ENCODE measurements at places on chromosomes 11 and 22.

GRCh38 chr22:42174062-42174461 lies 43.5 kb upstream of the CYP2D6 start:
- DNase-seq, result no peak

DNA sequence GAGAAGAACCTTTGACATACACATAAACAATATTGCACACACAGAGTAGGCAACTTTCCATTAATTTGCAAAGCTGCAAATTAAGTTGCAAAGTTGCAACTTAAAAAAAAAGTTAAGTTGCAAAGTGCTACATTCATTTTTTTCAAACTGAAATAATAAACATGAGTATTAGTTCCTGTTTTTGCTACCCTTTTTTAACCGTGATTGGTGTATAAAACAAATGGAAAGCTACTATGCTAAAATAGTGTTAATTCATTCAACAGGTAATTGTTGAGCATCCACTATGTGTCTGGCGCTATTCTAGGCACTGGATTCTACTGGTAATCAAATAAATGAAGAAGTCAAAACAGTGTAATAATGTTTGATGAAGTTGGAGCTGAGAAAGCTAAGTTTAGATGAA lies 8.1 kb downstream of the ZFP91 start:
- no peak for DNase-seq

GRCh38 chr11:68581439-68581838 lies 102.9 kb upstream of the GAL start:
- peak; percentile 11 for DNase-seq

- no peak for DNase-seq
Observed at GRCh38 chr11:79274636-79275331, 166.0 kb downstream of the TENM4 start.

GRCh38 chr22:38138961-38139360 lies 28.5 kb upstream of the BAIAP2L2 start:
- no peak for DNase-seq

- no peak for DNase-seq
Observed at GRCh38 chr11:96084610-96085318, 160.9 kb upstream of the MTMR2 start.

DNA sequence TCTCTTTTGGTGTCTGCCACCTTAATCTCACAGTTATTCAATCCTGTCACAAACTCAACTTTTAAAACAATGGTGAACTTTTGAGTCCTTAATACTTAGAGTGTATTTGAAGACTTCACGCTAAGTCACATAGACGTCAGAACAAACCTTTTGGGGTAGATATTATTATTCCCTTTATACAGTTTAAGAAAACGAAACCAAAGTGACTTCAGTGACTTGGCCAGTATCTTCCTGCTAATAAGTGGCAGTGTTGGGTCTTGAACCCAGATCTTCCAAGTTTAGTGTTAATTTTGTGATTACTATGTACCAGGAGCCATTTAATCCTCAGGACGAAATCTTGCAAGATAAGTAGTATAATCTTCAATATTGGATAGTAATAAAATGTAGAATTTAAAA lies 691 bp downstream of the CEP295 start:
- DNase-seq, result no peak

DNA sequence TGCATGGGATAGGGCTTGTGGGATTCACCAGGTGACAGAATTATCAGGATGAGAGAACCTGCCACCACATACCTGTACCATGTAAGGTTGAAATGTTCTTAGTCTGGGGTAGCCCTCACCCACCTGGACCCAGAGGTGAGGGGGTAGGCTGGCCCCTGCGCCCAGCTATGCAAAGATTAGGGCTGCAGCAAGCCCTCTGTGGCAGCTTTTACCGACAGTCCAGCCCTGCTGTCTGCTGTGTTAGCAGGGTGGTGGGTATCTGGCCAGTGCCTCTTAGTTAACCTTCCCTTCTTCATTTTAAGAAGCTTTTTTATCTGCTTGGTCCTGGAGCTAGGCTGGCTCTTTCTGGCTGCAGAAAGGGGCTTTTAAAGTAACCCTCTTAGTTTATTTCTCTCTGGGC lies 13.9 kb downstream of the INSC start:
- DNase-seq, result no peak

DNA sequence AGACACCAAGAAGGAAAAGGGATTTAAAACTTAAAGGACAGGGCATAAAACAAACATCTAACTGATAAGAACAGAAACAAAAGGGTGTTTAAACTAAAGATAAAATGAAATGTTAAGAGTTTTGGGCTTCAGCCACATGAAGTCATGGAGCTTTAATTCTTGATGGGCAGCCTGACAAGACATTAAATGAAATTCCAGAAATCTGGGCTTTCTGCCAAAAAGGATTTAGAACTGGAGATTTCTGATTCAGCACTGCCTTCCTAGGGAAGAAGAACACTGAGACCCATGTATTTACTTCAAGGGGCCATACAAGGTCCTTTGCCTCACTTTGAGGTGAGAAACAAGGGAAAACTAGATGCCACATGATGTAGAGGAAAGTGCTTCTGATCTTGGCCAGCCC lies 355.9 kb upstream of the RAG2 start:
- DNase-seq, result no peak

DNA sequence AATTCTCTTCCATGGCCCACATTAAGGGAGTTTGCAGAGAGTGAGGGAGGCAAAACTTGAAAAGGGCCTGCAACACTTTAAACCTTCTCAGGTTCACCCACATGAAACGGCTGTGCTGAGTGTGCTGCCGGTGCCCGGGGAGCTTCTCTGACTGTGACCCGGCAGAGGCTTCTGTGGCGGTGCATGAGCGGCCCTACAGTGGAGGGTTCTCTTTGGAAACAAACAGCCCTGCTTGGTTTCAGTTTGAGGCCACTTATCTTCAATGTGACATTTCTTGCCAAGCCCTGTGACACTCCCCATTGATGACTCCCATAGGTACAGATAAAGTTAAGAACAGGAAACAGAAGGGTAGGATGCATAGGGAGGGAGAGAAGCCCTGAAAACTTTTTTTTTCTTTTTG lies 31.8 kb downstream of the FAM118A start:
- no peak for DNase-seq

GRCh38 chr11:76990628-76991027 lies 43.6 kb upstream of the B3GNT6 start:
- DNase-seq, result no peak

DNA sequence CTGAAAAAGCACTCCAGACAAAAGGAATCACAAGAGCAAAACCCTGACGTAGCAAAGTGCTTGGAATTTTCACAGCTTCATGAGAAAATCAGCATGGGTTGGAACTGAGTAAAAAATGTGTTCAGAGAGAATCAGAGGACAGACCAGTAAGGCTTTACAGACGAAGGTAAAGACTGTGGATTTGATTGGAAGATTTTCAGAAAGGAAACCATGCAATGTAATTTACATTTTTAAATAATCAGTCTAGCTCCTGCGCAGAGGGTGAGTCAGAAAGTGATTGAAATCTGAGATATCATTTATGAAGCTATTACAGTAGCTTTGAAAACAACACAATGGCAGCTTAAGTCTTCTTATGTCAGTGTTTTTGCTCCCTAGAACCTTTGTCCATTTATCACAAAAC lies 1122.3 kb downstream of the LRRC4C start:
- no peak for DNase-seq

DNA sequence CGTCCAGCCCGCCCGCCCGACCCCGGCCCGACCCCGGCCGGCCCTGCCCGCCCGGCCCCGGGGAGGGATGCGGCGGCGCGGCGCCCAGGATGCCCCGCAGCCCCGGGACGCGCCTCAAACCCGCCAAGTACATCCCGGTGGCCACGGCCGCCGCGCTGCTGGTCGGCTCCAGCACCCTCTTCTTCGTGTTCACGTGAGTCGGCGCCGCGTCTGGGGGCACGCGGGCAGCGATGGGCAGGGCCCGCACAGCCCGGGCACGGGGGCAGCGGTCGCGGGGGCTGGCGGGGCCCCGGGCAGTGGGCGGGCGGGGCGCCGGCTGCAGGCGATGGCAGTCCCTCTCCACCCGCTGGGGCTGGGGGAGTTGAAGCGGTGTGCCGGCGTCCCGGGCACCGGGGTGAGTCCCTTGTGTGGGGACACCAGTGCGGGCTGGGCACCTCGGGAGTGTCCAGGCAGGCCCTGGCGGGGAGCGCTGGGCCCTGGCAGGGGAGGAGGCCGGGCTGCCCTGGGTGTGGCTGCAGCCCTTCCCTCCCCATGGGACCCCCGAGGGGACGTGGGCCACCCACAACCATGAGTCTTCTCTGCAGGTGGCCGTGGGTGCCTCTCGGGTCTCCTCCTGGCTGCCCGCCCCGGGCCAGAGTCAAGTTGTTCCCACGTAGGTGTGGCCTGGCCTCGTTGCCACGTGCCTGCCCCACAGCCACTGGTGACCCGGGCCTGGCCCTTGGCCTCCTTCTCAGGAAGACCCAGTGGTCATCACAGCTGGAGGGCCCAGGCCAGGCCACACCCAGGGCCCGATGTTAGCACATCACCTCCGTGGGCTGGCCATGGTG lies 468 bp downstream of the ZDHHC8 start:
- no peak for DNase-seq

GRCh38 chr11:66722745-66723651 lies 6.0 kb downstream of the SPTBN2 start:
- no peak for DNase-seq

- no peak for DNase-seq
Observed at GRCh38 chr22:49352361-49353169, 475.1 kb downstream of the BRD1 start.

DNA sequence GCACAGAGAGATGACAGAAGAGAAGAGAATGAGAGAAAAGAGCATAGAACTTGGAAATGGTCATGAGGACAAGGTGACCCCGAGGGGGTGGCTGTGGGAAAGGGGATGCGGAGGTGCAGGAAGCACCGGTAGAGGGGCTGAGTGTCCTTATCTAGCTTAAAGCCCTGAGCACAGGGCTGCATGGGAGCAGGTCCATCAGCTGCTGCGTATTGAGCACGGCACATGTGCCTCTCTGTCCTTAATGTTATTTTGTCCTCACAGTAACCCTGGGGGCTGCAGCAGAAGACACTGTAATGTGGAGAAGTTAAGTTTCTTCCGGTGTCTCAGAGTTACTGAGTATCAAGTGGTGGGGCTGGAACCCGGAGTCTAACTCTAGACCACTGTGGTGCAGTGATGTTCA lies 94.4 kb upstream of the OR4B1 start:
- DNase-seq, result no peak

- DNase-seq, result no peak
Observed at GRCh38 chr11:21485006-21485405, 707.9 kb upstream of the ANO5 start.

- no peak for DNase-seq
Observed at GRCh38 chr11:103055221-103055890, 36.6 kb downstream of the DCUN1D5 start.

DNA sequence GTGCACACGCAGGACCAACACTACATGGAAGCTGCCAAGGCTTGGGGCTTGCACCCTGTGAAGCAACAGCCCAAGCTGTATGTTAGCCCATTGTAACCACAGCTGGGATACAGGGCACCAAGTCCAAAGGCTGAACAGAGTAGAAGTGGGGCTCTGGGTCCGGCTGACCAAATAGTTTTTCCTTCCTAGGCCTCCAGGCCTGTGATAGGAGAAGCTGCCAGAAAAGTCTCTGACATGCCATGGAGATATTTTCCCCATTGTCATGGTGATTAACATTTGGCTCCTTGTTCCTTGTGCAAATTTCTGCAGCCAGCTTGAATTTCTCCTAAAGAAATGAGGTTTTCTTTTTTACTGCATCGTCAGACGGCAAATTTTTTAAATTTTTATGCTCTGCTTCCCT lies 941.2 kb downstream of the FAM181B start:
- no peak for DNase-seq

DNA sequence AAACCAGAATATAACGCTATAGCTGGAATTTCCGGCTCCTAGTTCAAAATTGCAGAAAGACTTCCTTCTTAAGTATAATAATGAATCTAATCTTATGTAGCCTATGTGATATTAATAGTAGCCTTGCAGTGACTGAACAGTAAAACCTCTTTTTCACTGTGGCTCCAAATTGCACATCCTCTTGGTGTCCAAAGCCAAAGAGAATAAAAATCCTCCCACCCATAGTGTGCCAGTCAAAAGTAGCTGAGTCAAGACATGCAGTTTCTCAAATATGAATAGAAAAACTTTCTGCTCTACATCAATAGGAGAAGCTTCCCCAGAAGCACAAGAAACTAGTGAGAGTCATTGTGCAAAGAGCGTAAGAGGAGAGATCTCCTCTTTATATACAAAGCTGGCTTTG lies 76.0 kb upstream of the PICALM start:
- DNase-seq, result no peak

DNA sequence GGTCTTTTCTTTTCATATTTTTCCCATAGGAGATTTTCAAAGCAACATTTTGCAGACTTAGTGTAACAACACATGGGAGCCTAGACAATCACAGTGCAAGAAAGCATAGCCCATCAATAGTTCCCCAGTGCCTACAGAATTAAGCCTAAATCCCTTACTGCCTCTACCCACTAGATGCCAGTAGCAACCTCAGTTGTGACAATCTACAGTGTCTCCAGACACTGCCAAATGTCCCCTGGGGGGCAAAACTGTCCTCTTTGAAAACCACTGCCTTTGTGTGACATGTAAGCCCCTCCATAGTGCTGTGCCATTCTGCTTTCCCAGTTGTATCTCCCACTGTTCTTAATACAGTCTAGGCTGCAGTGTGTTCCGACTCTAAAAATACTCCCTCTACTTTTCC lies 1329.0 kb downstream of the LRRC4C start:
- no peak for DNase-seq

DNA sequence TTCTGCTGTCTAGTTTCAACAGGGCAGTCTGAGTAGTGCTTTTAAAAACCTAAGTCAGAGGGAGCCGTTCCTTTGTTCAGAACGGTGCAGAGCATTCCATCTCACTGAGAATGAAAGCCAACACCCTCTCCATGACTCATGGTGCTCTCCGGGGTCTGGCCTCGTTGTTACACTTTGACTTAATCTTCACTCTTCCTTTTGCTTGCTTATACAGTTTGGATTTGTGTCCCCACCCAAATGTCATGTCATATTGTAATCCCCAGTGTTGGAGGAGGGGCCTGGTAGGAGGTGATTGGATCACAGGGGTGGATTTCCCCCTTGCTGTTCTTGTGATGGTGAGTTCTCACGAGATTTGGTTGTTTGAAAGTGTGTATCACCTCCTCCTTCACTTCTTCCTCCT lies 292.2 kb downstream of the ST3GAL4 start:
- no peak for DNase-seq

DNA sequence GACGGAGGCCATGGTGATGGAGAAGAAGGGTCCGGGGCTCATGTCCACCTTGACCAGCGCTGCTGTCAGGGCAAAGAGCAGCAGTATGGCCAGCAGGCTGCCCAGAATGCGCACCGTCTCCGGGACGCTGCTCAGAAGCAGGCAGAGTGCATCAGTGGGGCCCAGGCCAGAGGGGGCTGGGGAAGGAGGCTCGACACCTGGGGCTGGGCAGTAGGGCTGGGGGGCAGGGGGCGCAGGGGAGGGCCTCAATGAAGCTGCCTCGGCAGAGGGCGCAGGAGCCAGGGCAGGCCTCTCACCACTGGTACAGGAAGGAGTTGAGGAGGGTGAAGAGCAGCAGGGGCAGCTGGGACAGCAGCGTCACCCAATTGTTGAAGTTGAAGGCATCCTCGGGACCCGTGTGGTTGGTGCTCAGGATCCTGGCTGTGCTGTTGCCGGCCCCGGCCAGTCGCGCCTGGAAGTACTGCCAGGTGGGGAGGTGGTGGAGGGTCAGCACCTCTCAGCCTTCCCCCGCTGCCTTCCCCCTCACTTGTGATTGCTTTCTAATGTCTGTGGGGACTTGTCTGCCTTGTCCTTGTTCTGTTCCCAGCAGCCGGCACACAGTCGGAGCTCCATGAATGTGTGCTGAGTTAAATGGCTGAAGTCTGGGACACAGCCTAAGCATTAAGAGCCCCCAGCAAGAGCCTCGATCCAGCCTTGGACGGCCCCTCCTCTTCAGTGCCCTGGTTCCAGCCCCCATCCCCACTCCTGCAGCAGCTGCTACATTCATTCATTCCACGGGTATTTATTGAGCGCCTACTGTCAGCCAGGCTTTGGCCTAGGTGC lies 2.3 kb downstream of the SLC29A2 start:
- DNase-seq, result no peak

Measured in NCI-H187 (cell line).